GM04503 (cell line): ENCODE measurements at places on chromosomes 11 and 22.

DNA sequence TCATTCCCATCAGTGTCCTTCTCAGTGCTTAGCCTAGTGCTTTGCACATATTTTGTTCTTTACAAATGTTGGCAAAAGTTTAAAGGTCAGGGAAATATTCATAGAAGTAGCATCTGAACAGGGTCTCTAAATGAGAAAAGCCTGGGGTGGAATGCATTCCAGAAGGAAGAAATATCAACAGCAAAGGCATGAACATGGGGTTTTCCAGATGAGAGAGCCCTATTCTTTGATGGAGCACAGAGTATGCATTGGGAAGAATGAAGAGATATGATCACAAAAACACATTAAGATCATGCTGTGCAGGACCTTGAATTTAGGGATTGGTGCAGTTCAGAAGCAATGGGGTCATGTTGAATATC is 140.2 kb downstream of the SNX19 start:
- no peak for DNase-seq

- DNase-seq: no peak
Observed at GRCh38 chr11:10080138-10080537, 213.9 kb downstream of the SBF2 start.

GRCh38 chr11:6356503-6357055 is 33.7 kb upstream of the SMPD1 start:
- DNase-seq: no peak

GRCh38 chr11:67282155-67282875 is 6.8 kb upstream of the ANKRD13D start:
- DNase-seq: no peak

- DNase-seq: peak; percentile 97
Observed at GRCh38 chr11:11396301-11397035, 43.4 kb upstream of the CSNK2A3 start.

DNA sequence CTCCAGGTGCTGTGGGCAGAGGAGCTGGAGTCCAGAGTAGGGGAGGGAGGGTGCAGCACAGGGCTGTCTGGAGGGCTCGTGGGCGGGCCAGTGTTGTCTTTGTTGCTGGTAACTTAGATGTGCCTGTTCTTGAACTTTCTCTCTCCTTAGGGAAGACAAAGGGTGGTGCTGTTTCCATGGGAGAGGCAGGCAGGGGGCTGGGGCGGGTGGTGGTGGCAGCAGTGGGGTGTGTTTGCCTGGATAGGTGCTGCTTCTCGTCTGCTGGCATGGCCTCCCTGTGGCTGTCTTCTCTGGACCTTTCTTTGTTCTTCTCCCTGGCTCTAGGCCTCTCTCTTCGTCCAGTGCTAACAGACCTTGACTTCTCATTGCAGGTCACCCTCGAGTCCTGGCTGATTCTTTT is 8.5 kb downstream of the SIDT2 start:
- no peak for DNase-seq

GRCh38 chr22:36486619-36487384 is 5.4 kb upstream of the TXN2 start:
- DNase-seq: no peak

DNA sequence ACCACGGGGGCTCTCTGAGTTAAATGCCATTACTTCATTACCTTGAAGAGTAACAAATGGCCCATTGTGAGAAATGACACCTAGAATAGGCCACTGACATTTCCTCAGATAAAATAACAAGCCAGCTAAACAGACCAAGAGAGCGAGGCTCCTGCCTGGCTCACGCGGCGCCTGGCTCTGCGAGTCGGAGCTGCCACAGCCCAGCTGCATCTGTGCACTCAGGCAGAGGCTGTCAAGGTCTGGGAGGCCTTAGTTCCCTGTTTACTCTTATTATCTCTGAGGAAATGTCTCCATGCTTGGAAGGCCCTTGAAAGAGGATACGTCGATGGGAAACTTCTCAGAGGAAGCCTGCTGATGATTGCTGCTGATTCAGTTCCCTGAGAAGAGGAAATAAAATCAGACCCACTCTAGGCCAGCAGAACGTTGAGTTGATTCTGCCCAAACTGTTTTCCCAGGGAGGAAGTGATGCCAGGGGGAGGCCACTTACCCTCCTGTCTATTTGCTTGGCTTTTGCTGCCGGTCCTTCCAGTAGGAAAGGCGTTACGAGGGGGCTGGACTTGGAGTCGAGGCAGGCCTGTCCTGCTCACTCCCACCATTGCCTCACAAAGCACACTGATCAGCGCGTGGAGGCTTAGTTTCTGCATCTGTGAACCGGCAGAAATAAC is 208.8 kb downstream of the TBC1D22A start:
- no peak for DNase-seq

DNA sequence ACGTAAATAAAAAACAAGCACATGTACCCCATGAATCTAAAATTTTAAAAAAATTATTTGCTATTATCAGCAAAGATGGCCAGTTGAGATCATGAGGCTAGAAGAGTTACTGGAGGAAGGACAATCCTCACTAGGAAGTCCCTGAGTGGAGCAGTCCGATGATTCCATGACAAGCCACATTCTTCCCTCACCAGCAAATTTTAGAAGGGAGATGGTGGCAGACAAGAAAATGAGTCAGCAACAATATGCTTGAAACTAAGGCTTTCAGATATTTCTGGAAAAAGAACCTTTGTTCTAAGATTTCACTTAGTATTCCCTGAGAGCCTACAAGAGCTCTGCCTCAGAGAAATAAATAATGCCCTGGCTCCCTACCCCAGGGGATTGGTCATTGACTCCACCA is 34.9 kb downstream of the P4HA3 start:
- no peak for DNase-seq

DNA sequence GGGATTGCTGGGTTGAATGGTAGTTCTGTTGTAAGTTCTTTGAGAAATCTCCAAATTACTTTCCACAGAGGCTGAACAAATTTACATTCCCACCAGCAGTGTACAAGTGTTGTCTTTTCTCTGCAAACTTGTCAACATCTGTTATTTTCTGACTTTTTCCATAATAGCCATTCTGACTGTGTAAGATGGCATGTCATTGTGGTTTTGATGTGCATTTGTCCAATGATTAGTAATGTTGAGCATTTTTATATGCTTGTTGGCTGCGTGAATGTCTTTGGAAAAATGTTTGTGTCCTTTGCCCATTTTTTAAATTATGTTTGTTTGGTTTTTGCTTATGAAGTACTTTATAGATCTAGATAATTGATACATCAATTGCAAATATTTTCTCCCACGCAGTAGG is 1025.0 kb downstream of the JRKL start:
- DNase-seq: no peak

DNA sequence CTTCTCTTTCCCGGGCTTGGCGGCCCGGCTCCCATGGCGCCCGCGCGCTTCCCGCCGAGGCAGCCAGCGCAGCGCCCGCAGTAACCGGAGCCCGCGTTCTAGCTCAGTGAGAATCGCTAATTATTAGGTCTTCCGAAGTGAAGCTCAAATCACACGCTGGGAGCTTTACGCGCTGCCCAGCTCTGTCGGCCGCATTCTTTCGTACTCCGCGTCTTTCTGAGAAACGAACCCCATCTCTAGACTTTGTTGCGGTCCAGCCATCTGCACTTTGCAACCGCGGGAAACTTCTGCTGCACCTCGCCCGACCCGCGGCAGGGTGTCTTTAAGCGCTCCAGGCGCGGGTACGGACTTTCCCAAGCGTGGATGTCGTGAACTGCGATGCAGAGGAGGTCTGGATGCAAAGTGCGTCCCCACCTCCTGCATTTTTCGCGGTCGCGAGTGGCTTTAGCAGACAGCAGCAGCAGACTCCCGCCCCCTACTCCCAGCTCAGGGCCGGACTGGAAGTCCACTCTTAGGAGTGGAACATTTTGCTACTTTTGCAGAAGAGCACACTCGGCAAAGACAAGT is 6.0 kb upstream of the PAX6 start:
- no peak for DNase-seq

- no peak for DNase-seq
Observed at GRCh38 chr22:27501191-27501936, 300.2 kb downstream of the MN1 start.
